Caki2 (cell line): ENCODE measurements at places on chromosomes 5 and 9. TPM values are rescaled to one million over a fixed set of nuclear protein-coding genes. Genes with fewer than 3 reads are reported as not detected.

Gene TPRN
- total RNA-seq = 13.9 and 15.2 TPM in 2 replicates

Gene CDX1
- not detected in 2 replicates for total RNA-seq

Gene TPPP
- total RNA-seq = 0.34 TPM in 1 of 2 replicates, not detected in the other

Gene LECT2
- total RNA-seq = not detected in 2 replicates

Gene SLC30A5
- total RNA-seq = 62.6 and 110 TPM in 2 replicates

Gene FCN2
- not detected in 2 replicates for total RNA-seq

Gene EIF4E1B
- not detected in 2 replicates for total RNA-seq

DNA sequence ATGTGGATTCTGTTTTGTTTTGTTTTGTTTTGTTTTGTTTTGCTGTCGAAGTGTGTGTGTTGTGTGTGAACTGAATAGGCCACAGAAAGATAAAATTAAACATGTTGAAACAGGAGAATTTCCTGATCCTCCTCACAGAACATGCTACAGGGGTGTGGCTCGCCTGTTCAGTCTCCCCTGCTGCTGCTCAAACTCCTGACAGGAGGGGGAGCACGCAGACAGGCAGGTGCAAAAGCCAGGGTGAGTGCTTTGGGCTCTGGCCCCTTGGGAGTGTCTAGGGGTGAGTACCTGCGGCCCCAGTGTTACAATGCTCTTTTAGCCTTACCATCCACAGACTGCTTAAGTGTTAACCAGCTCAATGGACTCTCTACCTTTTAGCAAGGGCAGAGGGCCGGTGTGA is 473.5 kb downstream of the MAT2B start:
- no peak for DNase-seq

GRCh38 chr5:55114061-55114460 is 11.6 kb downstream of the GZMA start:
- no peak for DNase-seq

GRCh38 chr5:131384616-131385214 is 120.9 kb downstream of the CDC42SE2 start:
- no peak for DNase-seq

DNA sequence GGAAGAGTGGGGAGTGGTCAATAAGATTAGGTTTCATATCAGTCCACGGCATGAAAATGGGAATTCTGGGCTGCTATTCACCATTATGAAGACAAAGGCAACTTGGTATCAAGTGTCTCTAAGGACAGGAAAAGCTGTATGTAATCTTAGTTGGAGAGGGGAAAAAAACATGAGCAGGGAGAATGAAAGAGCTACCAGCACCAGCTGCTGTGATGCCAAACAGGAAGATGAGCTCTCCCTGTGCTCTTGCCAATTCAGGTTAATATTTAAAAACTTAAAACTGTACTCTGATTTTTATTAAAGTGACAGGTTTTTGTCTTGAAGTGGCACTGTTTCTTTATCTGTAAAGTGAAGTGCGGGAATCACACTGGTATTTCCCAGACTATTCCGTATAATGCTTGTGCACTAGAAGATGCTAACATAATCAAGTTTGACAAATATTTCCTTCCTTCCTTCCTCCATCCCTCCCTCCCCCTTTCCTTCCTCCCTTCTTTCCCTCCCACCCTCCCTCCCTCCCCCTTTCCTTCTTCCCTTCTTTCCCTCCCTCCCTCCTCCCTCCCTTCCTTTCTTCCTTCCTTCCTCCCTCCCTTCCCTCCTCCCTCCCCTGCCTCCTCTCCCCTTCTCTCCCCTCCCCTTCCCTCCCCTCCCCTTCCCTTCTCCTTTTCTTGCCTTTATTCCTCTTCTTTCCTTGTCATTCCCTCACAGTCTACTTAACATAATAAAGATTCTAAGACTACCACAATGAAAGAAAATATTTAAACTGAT is 1383.0 kb upstream of the C9orf72 start:
- DNase-seq = peak; percentile 26

GRCh38 chr5:9838916-9839315 is 208.8 kb upstream of the TAS2R1 start:
- no peak for DNase-seq

GRCh38 chr9:86304236-86304730 is 21.9 kb upstream of the ISCA1 start:
- DNase-seq = no peak

- no peak for DNase-seq
Measured at GRCh38 chr5:159132429-159133040, 32.8 kb upstream of the EBF1 start.

- no peak for DNase-seq
Measured at GRCh38 chr9:110877374-110877773, 160.9 kb downstream of the LPAR1 start.

DNA sequence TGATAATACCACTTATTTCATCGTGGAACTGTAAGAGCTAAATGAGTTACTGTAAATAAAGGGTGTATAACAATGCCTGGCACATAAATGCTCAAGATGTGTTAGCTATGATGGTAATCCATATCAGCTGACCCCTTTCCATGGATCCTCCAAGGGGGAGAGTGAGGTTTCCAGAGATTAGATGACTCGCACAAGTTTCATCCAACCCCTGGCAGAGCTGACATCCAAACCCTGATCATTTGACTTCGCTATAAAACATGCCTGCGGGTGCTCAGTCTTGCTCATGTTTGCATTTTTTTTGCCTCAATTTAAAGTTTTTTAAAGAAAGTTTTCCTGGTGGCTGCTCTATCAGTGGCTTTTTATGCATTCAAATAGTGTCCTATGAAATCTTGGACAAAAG is 145.7 kb upstream of the SMIM23 start:
- no peak for DNase-seq

DNA sequence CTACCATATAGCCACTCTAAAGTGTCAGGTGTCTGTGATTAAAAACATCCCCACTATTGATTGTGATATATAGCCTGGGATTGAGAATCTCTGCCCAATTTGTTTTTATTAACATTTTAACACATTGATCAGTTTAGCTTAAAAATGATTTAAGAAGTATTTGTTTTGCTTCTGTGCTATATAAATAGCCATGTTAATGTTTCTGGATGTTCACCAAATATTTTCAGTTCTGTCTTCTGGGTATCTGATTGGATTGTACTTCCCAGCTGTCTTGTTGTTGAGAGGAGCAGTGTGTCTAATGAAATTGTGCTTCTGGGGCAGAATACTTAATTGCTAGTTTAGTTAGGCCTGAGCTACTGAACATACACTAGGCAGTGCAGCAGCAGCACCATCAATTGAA is 126.6 kb upstream of the TUSC1 start:
- no peak for DNase-seq

DNA sequence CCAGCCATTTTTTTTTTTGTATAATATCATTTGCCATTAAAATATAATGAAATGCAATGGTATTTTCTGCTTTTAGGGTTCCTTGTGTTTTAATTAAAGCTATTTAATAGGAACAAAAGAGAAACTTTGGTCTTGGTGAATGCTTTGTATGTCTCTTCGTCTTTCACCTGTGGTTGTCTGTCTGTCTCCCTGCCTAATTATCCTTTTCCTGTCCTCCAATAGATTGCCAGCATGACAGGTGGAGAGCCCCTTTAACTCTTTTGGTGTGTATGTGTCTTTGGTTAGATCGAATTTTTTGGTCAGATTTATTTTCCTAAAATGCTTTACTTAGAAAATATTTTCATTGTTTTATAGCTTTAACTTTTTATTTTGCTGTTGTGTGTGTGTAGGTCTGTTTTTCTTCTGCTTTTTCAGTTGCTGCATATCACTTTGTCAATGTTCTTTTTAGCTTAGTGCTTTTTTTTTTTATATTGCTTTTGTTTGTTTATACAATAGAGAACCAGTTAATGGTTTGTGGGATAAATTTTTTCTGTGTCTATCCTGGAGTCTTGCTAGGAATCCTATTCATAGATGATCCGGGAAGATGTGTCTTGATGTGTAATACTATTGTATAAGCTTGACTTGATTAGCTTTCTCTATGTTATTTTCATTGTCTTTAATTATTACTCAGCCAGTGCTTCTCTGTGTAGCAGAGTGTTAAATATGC is 8.6 kb downstream of the CHMP5 start:
- no peak for DNase-seq

GRCh38 chr5:78734950-78735349 is 86.4 kb upstream of the LHFPL2 start:
- no peak for DNase-seq

GRCh38 chr5:27855491-27855890 is 817.1 kb upstream of the CDH9 start:
- DNase-seq = peak; percentile 68

- no peak for DNase-seq
Measured at GRCh38 chr9:132945186-132946130, 1.0 kb upstream of the TSC1 start.

GRCh38 chr9:121285835-121286687 is 18.1 kb downstream of the GSN start:
- DNase-seq = peak; percentile 14

DNA sequence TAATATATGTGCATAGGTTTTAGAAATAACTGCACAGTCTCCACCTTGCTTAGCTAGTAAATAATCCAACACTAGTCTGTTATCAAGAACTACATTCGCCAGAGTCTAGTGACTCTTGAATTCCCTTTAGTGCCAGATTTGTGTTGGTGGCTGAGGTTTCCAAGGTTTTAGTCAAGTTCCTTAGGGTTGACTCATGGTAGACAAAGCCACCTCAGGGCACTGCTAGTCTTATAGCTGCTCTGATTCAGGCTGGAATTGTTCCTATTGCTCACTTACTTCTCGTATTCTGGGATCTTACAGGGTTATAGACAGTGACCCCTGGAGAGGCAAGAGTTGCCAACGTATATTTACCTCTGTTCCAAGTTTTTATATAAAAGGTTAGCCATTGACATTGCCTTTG is 1369.8 kb upstream of the CDH9 start:
- DNase-seq = peak; percentile 84
